ENCODE measurements at places on chromosomes 3 and 15.

GRCh38 chr3:141646760-141647561, 91.1 kb upstream of the RNF7 start:
- DNase-seq: peak; percentile 71

DNA sequence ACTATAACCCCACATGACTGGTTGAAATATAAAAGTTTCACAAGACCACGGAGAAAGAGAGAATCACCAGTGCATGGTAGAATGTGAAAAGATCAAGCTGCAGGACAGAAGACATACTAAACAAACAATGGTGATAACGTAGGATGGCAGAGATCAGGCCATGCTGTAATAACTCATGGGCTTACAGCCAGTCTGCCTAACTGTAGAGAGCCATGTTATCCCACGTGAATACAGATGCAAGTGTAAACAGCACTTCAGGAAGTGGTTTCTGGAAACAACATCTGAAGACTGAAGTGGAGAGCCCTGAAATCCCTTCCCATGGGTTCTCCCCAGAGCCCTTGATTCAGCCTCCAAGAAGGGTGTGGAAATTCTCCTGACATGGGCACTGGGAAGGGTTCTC, 103.2 kb upstream of the SLCO2A1 start:
- DNase-seq: peak; percentile 31

GRCh38 chr3:27728195-27729087, 6.3 kb upstream of the EOMES start:
- DNase-seq: no peak

DNA sequence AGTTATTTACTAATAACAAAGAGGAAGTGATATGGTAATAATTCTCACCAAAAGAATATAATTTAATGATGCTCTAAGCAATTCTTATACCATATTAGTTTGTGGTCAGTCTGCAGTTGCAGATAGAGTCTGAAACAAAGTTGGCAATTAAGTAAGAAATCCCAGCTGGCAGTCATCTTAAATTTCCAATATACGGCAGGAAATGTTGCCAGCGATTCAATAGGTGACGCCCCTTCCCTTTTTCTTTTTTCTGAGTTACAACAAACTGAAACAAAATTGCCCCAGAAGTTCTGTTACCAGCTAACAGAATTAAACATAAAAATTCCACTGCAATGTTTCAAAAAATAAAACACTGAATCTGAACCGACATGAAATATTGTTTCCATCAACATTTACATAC, 26.7 kb downstream of the LRRFIP2 start:
- DNase-seq: no peak

GRCh38 chr3:141659821-141660613, 78.1 kb upstream of the RNF7 start:
- peak; percentile 27 for DNase-seq

DNA sequence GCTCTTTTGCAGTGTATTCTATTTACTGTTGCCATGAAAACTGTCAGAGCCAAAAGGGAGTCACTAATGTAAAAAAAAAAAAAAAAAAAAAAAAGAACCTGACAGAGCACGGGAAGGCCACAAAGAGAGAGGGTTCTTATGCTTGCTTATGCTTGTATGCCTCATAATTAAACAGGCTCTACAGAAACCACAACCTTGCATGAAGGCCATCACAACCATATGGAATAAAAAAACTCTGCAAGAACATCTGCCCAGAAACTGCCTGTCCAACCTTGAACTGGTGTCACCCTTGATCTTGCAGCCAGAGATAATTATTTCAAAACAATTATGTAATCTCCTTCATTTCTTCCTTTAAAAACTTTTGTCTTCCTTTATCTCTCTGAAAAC, 50.1 kb downstream of the CFAP20DC start:
- DNase-seq: no peak

DNA sequence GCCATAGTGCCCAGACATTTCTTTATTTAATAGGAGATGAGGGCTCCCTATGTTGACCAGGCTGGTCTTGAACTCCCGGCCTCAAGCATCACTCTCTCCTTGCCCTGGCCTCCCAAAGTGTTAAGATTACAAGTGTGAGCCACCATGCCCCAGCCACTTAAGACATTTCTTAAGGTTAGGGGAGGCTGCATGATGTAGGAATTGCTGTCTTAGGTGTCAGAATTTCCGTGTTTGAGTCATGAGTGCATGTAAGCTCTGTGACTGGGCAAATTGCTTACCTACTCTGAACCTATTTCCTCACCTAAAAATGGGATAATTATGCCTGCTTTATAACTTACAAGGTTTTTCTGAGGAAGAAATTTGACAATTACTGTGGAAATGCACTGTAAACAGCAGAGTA, 34.2 kb upstream of the SIAH2 start:
- no peak for DNase-seq

GRCh38 chr3:3280396-3280795, 100.9 kb upstream of the CRBN start:
- DNase-seq: no peak

DNA sequence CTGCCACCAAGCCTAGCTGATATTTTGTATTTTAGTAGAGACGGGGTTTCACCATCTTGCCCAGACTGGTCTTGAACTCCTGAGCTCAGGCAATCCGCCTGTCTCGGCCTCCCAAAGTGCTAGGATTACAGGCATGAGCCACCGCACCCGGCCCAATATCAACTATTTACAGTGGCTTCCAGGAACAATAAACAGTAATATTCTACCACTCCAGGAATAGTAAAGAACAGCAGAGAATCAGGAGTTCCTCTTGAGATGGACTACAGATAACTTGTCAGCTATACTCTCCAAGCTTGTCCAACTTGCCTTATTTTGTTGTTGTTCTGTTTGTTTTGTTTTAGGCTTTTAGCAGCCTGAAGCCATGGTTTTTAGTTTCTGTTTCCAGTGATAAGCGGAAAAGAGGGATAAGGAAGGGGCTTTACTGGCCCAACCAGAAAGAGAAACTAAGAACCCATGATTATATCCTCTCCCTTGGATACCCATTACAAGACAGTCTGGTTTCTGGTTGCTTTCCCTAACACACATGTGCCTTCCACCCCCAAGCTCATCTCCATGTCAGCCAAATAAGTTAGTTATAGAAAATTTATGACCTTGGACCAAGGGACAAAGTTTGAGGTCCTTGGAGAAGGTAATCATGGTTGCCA, 36.7 kb downstream of the ARHGEF3 start:
- DNase-seq: no peak

- peak; percentile 72 for DNase-seq
Measured at GRCh38 chr15:62739082-62739481, 303.5 kb upstream of the TPM1 start.

DNA sequence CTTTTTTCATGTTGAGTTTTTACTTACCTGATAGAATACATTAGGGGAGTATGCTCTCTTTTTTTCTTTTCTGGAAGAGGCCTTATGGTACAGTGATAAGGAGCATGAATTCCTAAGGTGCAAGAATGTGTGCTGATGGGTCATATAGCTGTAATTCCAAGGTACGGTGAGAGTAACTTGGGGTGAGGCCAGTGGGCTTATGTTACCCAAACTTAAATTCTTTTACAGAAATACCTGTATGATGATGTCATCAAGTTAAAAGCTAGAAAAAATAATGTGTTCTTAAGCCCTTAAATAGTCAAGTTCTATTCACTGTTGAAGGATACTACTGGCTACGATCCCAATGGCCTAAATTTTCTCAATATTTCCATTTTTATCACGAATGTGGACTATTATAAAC, 111.2 kb downstream of the GMPS start:
- no peak for DNase-seq

GRCh38 chr15:39781147-39781966, 1.3 kb downstream of the FSIP1 start:
- DNase-seq: no peak

- peak; percentile 33 for DNase-seq
Measured at GRCh38 chr15:57500979-57501576, 90.6 kb upstream of the MYZAP start.

DNA sequence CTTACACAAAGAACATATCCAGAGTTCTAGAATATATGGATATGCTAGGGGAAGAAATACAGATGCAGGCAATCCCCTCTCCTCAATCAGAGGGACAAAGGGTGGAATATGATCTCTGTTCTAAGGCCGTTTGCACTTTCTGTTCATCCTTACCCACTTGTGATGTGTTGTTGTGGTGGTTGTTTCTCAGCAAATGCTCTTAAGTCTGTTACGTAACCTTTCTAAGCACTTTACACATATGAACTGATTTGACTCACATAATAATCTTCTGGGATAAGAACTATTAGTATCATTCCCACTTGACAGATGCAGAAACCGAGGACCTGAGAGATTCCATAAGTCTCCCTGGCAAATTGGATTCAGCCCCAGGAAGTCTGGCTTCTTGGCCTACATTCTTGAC, 40.5 kb downstream of the NGRN start:
- no peak for DNase-seq

- no peak for DNase-seq
Measured at GRCh38 chr3:161049683-161050248, 55.4 kb downstream of the B3GALNT1 start.

DNA sequence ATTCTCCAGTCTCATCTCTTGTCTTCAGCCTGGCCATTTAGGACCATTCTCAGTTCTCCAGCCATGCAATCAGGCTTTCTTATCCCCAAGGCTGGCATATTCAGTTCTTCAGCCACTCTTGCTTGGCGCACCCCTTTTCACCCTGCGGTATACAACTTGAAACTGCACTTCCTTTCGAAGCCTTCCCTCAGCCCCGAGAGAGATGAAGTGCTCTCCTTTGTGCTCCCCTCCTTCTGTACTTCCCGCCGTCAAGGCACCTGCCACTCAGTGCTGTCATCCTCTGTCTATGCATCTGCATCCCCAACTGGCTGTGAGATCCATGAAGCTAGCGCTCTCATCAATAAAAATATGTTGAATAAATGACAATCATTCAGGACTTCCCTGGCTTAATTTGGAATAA, 45.7 kb downstream of the MORC1 start:
- no peak for DNase-seq

DNA sequence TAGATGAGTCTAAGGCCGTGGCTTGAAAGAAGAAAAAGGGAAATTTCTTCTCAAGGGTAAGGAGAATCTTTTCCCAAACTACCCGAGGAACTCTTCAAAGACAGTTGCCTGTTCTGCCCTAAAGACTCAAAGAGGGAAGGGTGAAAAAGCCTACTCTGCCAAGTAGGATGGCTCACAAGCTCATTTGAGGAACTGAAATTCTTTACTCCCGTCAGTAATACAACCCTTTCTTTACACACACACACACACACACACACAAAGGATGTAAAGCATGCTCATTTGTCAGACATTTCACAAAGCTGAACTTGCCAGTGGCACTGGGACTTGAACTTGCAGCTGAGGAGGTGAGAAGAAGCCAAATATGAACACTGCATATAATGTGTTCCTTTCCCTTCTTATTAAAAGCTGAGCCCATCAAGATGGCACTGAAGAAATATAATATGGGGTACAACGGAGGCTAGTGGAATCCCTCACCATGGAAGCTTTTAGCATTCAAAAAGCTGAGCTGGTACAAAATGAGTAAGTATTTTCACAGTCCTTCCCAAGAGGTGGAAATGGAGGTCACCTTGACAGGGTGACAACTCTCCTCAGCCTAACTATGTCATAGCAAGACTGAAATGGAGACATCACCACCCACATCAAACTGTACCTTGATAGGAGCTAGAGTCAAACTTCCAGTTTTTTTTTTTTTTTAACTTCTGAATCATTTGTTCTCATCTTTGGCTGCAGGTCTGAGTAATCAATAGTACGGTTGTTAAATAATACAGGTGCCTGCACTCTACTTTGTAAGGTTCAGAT, 57.6 kb downstream of the TAFA4 start:
- DNase-seq: no peak

DNA sequence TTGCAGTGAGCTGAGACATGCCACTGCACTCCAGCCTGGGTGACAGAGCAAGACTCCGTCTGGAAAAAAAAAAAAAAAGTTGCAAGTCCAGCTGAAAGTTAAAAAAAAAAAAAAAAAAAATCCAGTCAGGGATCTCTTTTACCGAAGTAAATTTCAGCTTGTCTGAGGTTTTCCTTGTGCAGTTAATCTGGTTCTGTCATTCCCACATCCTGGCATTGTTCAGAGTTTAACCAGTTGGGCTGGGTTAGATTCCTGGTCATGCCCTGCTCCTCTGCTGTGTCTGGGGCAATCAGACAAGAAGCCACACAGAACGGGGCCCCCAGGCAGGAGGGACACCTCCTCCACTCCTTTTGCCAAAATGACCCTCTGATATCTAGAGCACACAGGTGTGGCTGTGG, 84.1 kb upstream of the KLHL25 start:
- DNase-seq: no peak

DNA sequence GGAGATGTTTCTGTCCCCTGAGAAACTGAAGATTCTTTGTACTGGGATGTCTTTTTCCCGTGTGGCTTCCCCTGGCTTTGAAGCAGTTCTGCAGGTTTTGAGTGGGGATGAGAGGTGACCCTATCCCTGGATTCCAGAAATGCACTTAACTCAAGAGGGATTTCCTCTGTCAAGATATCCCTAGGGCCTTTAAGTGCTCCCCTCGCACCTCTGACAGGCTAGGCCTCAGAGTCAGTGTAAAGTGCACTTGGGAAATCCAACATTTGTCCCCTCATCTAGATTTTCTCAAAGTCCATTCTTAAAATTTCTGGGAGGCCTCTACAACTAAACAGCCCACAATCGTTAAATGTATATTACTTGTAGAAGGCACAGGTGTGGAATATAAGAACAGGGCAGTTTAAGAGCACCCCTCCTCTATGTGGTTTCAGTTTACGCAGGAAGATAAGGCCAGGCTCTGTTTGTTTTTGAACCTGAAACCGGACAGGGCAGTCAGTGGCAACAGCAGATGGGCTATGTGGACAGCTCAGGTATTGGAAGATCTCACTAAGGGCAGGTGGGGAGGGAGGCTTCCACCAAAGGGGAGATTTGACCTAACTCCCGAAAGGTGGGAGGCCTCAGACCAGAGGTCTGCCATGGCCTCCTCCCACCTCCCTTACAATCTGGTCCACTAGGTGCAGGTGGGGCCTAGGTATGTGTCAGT, 4.8 kb downstream of the C3orf52 start:
- DNase-seq: no peak

DNA sequence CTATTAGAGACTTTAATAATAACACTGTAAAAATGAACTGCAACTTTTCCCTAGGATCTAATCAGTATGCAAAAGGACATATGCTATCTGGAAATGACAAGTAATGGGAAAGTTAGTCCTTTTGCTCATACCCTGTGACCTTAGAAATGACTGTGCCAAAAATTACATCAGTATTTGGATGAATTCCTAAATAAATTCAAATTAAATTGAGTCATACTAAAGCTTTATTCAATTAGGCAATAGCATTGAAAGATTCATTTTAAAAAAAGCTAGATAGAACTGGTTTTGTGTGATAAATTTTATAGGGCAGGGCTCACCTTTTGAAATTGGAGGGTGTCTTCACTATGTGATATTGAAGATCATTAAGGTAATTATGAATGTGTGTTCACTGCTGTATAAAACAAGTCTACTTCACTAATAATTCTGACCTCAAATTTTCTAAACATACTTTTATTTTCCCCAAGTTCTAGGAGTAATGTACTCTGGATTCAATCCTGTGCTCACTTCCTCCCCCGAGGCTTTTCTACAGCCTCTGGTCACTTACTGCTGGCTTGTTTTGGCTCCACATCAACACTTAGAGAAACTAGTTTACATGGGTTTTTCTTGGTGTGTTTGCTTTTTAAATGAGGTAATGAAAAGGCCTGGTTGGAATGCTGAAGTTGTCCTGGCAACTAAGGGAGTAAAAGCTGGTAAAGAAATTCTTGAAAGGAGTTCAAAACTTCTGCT, 44.4 kb upstream of the SPTSSB start:
- peak; percentile 94 for DNase-seq

- peak; percentile 91 for DNase-seq
Measured at GRCh38 chr3:8519156-8519555, 17.5 kb downstream of the LMCD1 start.

- DNase-seq: peak; percentile 96
Measured at GRCh38 chr3:64238971-64239667, 13.9 kb upstream of the PRICKLE2 start.

GRCh38 chr3:142237891-142238290, 12.5 kb upstream of the GK5 start:
- peak; percentile 43 for DNase-seq

Measured in cardiac fibroblast (primary cell).